ENCODE measurements at places on chromosomes 4 and X.

DNA sequence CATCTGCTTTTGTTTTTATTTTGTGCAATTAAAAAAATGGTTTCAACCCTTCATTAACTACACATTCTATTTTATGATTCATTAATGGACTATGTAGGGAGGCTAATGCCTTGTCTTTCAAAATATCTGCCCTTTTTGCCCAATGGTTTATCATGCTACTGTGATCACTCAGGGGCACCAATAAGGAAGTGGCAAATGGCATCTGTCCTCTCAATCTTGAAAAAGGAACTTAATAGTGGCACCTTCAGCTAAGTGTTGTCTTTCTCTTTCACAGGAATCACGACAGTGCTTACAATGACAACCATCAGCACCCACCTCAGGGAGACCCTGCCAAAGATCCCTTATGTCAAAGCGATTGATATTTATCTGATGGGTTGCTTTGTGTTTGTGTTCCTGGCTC, 57.1 kb downstream of the COMMD8 start:
- DNase-seq, result no peak

DNA sequence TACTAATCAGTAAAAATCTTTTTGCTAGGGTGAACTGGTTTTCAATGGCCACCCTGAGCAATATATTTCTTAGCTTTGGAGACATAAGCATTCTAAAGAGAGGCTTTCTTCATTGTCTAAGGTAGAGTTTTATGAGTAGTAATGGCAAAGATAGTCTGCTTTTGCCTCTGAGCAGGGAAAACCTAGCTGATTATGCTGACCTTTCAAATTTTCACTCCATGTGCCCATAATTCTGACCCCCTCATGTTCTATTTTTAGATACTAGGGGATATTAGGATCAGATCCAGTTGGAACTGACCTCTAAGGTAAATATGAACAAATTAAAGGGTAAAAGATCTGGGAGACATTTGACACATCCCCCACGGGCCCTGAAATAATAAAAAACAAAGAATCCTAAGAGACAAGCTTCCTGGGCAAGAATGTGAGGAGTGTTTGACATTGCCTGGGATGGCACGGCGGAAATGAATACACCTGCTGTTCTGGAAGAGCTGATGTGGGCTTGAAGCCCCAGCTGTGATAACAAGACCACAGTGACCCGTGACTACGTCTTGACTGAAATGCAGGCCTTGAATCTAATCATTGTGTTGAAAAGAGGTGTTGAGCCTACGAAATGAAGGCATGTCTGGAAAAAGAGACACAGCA, 392.1 kb upstream of the FRG1 start:
- no peak for DNase-seq

DNA sequence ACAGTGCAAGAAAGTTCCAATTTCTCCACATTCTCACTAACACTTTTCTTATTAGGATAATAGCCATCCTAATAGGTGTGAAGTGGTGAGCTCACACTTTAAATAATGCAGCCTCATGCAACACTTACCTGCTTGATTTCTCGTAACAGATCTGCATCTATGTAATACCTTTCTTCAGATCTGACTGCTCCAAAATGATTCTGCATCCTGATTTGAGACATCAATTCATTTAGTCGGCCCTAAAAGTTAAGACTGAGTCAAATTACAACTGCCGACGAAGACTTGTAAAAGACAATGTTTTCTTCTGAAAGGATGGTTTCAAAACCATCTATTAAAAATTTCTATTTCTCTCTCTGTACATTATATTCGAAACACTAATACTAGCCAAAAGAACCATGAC, 30.7 kb downstream of the NUP54 start:
- DNase-seq, result no peak

GRCh38 chr4:112203593-112203992, 28.0 kb upstream of the AP1AR start:
- DNase-seq, result no peak

GRCh38 chr4:173345648-173346047, 11.5 kb upstream of the HMGB2 start:
- DNase-seq, result no peak

- DNase-seq, result no peak
Measured at GRCh38 chrX:45775468-45775867, 574.8 kb upstream of the DIPK2B start.

- DNase-seq, result no peak
Measured at GRCh38 chr4:99790796-99791617, 25.6 kb upstream of the DAPP1 start.

DNA sequence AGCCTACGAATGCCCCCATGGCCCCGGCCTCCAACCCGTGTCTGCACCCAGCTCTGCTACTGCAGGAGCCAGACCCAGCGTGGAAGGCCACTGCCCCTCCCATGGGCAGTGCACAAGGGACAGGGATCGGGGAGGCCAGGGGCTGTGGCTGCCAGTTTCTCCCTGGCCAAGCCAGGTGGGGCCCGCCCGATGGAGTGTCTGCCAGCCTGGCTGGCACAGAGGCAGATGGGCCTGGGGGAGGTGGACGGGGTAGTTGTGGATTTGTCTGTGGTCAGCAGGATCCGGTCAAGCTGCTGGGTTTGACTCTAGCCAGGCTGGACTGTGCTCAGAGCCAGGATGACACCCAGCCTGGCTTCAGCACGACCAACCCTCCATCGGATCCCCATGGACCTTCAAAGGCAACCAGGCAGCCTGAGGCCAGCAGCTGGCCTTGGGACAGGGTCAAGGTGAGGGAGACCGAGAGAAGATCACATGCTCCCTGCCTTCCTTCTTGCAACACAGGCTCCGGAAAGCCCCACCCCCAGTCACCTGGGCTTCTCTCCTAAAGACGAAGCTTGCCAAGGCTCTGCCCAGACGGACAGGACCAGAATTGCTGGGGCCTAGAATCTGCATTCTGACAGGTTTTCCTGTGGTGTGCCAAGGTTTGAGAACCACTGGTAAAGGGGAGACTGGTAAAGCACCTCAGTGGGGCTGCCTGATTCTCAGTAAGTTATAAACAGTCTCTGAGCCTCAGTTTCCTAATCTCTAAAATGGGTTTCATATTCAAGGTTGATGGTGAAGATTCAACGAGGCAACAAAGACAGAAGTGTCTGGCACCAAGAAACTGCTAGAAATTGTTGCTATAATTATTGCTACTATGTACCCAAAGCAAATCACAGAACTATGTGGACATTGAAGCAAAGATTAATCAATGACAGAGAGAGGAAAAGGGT, 78.6 kb downstream of the PPP2R2C start:
- no peak for DNase-seq

GRCh38 chr4:173514641-173515217, 15.3 kb downstream of the HAND2 start:
- no peak for DNase-seq

DNA sequence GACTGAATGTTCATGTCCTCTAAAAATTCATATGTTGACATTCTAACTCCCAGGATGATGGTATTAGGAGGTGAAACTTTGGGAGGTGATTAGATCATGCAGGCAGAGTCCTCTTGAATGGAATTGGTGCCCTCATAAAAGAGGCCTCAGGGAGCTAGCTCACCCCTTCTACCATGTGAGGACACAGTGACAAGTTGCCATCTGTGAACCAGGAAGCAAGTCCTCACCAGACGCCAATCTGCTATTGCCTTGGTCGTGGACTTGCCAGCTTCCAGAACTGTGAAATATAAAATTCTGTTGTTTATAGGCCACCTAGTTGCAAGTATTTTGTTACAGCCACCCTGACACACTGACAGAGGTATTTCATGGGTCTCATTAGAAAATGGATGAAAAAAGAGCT, 28.5 kb upstream of the LONRF3 start:
- DNase-seq, result no peak

- no peak for DNase-seq
Measured at GRCh38 chrX:129145385-129145784, 377.9 kb downstream of the SMARCA1 start.

GRCh38 chrX:13078739-13079444, 34.5 kb upstream of the FAM9C start:
- peak; percentile 77 for DNase-seq

- DNase-seq, result peak; percentile 70
Measured at GRCh38 chrX:119512146-119512800, 44.0 kb downstream of the SLC25A5 start.

GRCh38 chr4:108486046-108486445, 134.3 kb upstream of the RPL34 start:
- DNase-seq, result no peak

GRCh38 chr4:159227984-159228383, 125.1 kb downstream of the RAPGEF2 start:
- DNase-seq, result no peak

- DNase-seq, result no peak
Measured at GRCh38 chr4:15344041-15344440, 83.8 kb upstream of the C1QTNF7 start.

DNA sequence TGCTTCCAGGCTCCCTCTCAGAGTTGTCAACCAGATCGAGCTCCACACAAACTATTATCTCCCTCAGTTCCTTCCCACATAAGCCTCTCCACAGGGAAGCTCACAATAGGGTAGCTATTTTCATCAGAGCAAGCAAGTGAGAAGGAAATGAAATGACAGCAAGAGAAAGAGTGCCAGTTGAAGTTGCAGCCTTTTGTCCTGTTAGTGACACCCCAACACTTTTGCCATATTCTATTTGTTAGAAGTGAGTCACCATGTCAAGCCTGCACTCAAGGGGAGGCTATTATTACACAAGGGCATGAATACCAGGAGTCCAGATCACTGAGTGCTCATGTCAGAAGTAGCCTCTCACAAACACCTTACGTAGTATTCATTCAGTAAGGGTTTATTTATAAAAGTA, 266.3 kb upstream of the NOCT start:
- DNase-seq, result no peak

DNA sequence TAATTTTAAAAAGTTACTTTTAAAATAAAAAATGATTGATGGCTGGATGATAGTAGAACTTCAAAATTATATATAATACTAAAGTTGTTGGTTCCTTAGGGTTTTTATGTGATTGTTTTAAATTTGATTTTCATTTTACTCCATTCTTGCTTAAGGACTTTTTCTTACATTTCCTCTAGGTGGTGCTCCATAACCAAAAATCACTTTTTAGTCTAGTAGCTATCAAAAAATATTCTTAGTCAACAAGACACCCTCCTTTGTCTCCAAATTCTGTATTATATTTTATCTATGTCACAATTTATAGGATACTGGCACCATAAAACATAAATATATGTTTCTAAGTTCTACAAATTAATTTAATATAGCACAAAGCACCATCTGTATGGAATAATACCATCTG, 67.2 kb upstream of the BRWD3 start:
- peak; percentile 51 for DNase-seq

- DNase-seq, result peak; percentile 26
Measured at GRCh38 chrX:21840193-21840545, 752 bp downstream of the MBTPS2 start.

GRCh38 chrX:136766785-136767103, 14.0 kb downstream of the ARHGEF6 start:
- DNase-seq, result no peak

Data from NB4 (cell line).